Stimulated activated effector memory CD8-positive, alpha-beta T cell treated with anti-CD3 and anti-CD28 coated beads, Interleukin-12 subunit alpha, Interleukin-12 subunit beta, amount 100 ng/mL, for 72 hours (primary cell): ENCODE measurements at places on chromosomes 4 and X.

GRCh38 chr4:98663226-98664006 lies 5.0 kb upstream of the TSPAN5 start:
- DNase-seq, result peak; percentile 84

DNA sequence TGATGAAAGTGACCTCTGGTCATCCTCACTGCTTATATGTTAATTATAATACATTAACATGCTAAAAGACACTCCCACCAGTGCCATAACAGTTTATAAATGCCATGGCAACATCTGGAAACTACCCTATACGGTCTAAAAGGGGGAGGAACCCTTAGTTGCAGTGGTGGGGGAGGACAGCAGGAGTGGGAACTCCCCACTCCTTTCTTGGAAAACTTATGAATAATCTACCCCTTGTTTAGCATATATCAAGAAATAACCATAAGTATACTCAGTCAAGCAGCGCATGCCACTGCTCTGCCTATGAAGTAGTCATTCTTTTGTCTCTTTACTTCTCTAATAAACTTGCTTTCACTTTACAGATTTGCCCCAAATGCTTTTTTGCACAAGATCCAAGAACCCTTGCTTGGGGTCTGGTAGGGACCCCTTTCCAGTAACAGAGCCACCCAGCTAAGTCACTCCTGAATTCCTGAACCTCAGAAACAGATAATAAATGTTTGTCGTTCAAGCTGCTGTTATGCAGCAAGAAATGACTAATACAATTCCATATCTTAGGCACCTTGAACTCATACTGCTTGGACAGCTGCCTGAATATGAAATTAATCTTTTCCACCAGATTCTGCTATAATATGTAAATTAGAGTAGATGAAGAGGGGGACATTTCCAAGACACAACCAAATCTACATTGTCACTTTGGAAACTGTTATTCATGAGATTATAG lies 14.4 kb upstream of the REPS2 start:
- DNase-seq, result no peak

DNA sequence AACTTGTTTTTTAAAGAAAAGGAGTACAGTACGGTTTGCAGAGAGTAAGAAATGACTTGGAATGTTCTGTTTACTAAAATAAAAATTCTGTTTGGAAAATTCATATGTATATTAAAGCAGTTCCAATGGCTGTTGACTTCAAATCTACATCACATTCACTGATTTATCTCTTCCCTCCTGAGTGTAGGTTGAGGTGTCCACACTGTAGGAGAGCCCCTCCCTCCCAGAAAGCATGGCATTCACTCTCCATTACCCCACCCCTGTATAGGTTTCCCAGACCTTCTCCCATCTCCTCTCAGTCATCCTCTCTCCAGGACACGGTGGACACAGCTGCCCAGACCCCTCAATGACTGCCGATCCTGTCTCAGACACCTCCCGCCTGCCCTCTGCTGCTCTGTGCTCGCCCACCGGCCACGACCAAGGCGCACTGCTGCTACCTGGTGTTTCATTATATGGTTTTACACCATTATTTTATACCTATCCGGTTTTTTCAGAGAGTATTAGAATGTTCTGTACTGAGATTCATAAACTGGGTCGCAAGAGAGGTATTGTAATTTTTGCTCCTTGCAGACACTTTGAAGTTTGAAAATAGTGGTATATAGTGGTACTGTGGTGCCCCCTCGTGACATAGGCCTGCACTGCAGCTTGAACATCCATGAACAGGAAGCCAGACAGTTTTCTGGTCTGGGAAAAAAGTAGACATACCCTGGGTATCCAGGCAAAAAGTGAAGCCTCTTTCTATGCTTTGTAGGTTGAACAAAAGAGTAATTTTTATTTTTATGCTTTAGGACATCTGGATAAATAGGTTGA lies 38.8 kb upstream of the BEX4 start:
- peak; percentile 62 for DNase-seq

DNA sequence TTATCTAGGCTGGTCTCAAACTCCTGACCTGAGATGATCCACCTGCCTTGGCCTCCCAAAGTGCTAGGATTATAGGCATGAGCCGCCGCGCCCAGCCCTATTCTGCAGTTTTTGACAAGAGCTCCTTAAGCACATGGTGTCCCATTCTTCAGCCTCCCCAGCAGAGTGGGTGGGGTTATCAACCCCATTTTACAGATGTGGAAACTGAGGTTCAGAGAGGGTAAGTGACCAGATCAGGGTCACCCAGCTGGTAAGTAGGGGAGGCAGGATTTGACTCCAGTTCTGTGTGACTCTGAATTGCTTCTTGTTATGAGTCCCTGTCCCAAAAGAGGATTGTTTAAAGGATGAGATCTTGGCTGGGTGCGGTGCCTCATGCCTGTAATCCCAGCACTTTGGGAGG lies 14.5 kb downstream of the MAN2B2 start:
- DNase-seq, result no peak

DNA sequence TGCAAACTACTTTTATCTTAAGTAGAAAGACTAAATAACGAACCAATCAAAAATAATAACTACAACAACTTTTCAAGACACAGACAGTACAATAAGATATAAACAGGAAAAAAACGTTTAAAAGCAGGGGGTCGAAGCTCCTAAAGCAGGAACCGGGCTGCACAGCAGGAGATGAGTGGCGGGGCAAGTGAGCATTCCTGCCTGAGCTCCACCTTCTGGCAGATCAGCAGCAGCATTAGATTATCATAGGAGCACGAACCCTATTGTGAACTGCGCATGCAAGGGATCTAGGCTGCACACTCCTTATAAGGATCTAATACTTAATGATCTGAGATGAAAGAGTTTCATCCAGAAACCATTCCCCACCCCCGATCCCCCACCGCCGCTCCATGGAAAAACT lies 146.2 kb downstream of the TEX11 start:
- no peak for DNase-seq
